ENCODE measurements at places on chromosomes 4 and X.

DNA sequence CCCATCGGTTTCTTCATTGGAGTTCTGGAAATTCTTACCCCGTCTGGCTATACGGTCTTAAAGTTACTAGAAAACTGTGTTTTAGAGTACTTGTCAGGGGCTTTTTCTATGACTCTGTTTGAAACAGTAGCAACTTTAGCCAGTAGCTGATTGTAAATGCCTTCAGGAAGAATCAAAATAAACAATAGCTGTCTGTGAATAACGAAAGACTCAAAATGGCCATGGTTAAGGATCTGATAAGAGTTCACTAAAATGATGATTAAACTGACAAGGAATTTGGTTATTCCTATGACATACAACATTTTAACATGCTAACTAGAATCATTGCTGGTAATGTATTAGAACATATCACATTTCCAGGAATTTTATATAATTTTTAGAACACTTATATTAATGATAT is 191.0 kb downstream of the EVC2 start:
- no peak for DNase-seq

DNA sequence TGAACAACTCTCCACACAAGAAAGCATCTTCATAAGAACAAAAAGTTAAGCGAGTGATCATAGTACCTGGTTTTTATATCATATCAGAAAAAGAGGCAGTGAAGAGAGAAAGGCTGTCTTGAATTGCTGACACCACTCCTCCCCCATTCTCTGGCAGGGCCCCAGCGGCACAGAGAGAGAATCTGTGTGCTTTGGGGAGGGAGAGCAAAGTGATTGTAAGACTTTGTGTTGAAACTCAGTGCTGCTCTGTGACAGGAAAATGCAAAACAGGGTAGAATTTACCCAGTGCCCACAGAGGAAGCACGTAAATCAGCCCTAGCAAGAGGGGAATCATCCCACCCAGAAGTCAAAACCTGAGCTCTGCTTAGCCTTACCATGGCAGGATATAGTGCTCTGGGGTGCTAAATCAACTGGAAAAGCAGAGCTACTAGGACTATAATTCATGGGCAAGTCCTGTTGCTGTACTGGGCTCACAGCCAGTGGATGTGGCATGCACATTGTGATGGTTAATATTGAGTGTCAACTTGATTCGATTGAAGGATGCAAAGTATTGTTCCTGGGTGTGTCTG is 174.6 kb downstream of the PRR32 start:
- no peak for DNase-seq

- no peak for DNase-seq
Observed at GRCh38 chr4:116303736-116304188, 781.6 kb downstream of the TRAM1L1 start.

DNA sequence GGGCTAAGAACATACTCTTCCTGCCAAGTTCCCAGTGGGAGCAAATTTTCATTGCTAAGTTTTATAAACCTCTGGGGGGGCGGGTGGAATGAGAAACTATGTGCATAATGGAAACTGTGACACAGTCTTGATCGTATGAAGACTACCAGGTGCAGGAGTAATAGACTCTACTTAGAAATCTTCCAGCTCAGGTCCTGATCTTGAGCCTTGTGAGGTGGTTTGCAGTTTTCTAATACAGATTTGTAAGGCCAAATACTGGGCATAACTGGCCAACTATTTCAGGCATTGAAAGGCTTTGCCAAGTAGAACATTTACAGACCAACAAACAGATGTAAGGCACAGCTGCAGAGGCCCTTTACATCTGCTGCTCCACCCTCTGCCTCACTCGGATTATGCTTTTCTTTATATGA is 89.7 kb upstream of the CBR4 start:
- no peak for DNase-seq

DNA sequence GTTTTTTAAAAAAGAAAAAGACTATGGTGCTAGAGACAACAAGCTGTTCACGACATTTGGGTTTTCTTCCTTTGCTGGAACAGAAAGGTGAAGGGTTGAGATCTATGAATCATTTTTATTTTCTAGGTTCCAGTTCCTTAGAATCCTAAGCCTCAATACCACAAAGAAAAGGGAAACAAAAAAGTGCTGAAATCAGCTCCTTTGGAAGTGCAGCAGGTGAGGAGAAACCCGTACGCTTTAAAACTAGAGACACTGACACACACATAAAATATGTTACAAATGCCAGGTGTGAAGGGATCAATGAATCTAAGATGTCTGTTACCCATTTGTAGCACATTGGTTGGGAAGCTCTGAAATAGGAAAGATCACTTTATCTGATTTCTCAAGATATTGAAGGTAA is 125.2 kb downstream of the AREG start:
- no peak for DNase-seq

GRCh38 chr4:26685250-26685649 is 101.4 kb downstream of the TBC1D19 start:
- no peak for DNase-seq

DNA sequence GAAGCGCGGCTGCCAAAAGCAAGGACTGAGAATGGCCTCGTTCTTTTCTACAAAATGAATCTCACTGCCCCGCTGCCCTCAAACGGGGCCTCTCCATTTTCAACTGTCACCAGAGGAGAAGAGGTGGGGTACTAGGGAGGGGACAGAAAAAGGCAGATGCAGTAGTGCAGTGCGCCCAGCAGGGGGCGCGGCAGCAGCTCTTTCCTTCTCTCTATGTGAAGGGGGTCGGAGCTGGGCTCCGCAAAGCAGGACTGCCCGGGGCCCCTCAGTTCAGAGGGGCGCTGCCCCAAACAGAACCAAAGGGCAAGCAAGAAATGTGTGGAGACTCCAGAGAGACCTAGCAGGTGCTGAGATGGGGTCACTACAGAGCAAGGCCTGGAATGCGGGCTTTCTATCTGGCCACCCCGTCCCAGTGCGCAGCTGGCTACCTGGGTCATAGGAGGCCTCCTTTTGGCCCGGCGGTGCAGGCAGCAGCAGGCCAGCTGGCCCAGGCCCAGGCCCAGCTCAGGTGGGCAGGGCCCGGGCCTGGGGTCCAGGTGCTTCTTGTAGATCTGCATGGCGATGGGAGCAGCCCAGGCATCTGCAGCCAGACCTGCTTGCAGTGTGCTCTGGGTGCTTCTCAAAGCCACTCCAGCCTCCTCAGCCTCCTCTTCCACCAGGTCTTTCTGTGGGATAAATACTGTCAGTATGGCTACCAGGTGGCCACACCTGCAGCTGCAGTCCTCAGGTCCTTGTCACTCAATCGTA is 5.9 kb downstream of the IRAK1 start:
- DNase-seq: no peak

DNA sequence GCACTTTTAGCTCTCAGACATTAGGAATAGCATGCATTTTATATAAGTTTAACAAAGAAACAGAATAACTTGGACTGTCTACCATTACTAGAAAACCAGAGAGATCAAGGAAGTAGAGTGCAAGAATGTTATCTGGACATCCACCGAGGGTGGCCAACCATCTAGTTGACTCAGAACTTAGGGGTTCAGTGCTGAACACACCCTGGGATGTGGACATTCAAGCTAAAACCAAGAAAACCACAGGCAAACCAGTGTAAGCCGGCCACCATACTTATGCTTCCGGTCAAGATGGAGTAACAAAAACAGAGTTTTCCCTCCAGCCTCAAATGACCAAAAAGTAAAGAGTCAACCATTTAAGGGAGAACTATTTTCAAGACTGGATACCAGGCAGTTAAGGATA is 181.4 kb upstream of the MXRA5 start:
- no peak for DNase-seq

- no peak for DNase-seq
Observed at GRCh38 chrX:106963111-106963510, 36.9 kb downstream of the MORC4 start.

DNA sequence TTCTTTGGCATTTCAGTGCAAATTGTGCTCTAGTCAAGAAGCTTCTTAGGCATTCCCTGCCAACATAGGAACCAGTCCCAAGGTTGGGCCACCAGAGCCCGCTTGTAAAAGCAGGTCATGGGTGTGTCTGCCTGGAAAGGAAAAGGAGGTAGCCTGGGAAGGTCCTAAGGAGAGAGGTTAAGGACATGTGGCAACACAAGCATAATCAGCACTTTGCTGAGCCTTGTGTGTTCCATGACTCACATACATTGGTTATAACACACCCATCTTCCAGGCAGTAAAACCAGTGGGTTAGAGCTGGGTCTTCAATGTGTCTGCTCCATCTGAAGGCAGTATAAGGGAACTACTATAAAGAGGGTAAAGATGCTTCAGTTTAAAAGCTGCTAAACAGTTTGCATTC is 165.0 kb downstream of the FHIP1A start:
- no peak for DNase-seq

DNA sequence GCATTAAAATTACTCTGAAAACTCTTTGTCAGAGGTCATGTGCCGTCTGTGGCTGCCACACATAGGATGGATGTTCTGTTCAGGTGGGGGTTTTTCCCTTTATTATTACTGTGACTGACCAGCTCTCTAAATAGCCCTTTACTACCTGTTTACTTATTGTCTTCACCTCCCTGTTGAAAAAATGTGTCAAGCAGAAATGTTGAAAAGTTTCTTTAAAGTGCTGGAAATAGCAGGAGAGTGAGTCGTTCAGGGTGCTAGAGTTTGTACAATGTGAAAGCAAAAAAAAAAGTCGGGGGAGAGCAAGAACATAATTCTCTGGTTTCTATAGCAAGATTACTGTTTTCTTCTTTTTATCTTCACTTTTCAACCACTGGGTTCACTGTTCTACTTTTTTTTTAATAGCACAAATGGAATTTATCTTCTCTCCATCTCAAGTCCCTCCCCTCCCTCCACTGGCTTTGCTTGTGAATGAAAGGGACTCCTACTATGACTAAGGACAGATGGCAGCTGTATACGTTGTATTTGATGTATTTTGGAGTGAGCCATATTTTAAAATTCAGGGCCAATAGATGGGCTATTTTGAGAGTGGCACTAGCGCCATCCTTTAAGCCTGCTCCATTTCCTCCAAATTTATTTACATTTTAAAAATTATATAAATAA is 33.3 kb downstream of the ARX start:
- no peak for DNase-seq

GRCh38 chr4:78645853-78646757 is 94.5 kb downstream of the ANXA3 start:
- no peak for DNase-seq

DNA sequence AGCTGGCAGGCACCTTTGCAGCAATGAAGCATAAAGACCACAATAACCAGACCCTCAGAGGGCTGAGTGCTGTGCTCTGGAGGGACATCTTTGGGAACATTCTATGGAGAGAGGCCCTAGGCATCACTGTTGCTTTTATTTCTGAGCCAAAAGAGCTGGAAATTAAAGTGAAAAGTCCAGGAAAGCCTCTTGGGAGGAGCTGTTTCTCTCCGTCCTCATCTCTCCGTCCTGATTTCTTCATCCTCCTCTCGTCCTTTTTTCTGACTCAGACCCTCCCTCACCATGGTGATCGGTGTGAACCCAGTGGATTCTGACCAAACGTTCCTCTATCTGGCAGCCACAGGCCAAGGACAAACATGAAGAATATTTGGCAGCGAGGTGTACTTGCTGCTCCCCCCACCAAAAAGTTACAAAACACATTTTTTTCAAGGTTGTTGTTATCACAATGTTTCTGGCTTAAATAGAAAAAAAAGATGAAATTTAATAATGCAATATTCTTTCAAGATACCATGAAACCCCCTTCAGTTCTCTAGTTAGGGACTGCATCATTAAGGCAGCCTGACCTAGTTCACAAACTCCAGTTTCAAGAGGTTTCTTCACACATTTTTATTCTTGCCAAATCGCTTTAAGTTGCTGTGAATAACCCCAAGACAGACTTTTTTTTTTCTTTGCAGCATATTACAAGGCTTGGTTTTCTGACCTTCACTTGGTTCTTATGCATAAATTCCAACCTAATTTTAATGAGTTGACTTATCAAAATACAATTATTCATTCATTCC is 80.2 kb downstream of the SCD5 start:
- DNase-seq: no peak

DNA sequence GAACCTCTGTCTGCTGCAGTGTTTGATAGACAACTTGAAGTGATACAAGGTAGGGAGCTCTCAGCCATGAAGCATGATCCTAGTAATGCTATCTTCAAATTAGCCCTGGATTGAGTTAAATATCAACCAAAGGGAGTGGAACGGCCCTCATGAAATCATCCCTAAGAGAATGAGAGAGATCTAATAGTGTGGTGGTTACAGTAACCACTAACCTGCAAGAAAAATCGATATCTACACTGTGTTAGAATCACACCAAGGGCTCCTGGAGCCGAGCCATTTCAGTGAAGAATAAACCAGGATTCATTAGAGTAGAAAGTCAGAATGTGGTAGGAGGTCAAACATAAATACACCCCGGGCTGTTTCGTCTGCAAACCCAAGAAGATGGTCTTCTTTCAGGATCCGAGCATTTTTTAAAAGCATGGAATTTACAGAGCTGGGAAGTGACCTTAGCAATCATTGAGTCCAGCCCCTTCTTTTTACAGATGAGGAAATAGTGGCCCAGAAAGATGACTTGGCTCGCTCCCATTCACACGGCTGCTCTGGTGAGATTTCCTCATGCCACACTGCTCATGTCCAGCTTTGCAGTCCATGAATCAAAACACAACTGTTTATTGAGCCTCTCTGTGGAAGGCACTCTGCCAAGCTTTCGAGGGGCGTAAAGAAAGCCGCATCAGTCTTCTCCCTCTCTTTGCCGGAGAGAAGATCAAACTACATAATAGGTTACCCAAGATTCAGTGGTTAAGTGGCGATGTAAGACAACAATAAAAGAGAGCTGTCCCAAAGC is 5.5 kb upstream of the DCTD start:
- DNase-seq: no peak

DNA sequence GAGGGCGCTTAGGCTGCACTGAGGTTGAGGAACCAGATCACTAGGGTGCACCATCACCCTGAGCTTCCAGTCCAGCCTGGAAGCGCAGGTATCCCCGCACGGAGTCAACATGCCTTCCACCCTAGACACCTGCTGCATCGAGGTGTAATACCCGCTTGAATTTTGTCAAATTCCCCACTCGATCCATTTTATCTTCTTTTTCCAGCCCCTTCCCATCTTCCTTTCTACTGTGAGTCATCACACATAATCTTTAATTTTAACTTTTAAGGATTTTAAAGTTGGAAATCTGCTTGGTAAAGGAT is 821 bp downstream of the PLK4 start:
- DNase-seq: no peak

- no peak for DNase-seq
Observed at GRCh38 chrX:55111578-55112254, 22.9 kb downstream of the PAGE2 start.

GRCh38 chrX:104310090-104310489 is 55.4 kb upstream of the ESX1 start:
- no peak for DNase-seq

- no peak for DNase-seq
Observed at GRCh38 chrX:45712067-45712466, 511.4 kb upstream of the DIPK2B start.

- no peak for DNase-seq
Observed at GRCh38 chrX:39414290-39414854, 613.1 kb downstream of the MID1IP1 start.

GRCh38 chr4:36187723-36188333 is 56.5 kb downstream of the ARAP2 start:
- DNase-seq: no peak
